ENCODE measurements at places on chromosomes 5 and 9.

DNA sequence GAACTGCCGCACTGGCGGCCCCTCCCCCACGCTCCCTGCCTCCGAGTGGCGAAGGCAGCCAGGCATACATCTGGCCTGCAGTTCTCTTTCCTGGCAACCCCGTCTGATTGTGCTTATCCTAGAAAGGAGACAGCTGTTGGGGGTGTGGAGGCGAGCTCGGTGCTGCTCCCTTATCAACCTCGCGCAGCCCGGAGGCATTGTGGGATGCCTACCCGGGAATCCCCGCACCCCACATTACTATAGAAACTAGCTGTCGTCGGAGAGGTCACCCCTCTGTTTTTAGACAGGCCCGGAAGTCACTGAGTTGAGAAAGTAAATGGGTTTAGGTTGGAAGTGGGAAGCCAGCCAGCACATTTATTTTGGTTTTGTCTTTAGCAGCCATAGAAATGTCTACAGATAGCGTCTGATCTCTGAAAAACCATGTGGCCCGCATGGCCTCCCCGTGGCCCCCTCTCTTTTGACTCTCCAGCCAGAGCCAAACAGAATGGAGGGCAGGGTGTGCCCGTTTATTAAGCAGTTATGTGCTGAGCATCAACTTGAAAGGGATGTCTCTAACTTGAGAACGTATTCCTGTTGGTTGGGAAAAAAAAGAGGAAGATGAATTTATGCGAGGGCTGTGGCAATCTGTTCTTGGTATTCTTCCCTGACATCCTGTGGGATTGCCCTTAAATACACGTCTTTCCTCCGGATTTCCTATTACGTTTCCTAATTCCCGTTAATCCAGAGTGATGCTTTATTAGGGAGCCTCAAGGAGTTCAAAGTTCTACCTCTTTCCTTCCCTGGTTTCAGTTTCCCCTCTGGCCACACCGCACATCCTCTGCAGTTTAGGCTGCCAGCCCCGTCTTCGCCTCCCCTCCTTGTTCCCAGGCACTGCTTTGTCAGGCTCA lies 3.9 kb downstream of the STC2 start:
- no peak for DNase-seq

DNA sequence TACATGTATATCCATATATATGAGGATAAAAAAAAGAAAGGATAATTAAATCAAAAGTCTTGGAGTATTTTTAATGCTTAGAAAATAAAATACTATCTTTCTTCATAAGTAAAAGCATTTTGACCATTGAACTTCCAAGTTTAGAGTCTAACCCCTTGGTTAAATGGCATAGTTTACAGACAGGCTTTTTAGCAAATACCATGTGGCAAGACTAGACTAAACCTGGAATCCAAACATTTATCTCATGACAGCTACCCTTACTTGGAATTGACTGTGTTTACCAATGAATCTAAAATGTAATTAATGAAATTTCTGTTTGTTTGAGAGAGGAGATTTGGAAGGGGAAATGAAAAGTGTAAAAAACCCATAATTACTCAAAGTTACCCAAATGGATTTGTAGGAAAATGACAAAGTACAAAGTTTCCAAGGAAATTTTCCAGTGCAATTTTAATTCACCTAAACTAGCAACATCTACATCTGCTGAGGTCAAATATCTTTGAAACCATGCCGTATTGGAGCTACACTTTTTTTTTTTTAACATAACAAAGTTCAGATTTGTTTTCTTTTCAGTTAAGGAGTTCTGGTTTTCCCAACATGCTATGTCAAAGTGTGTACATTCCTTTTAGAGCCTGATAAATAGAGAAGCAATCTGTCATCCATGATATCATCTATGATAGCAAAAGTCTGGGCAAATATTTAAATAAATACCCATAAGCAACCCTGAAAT lies 272.1 kb upstream of the DAB2 start:
- no peak for DNase-seq

DNA sequence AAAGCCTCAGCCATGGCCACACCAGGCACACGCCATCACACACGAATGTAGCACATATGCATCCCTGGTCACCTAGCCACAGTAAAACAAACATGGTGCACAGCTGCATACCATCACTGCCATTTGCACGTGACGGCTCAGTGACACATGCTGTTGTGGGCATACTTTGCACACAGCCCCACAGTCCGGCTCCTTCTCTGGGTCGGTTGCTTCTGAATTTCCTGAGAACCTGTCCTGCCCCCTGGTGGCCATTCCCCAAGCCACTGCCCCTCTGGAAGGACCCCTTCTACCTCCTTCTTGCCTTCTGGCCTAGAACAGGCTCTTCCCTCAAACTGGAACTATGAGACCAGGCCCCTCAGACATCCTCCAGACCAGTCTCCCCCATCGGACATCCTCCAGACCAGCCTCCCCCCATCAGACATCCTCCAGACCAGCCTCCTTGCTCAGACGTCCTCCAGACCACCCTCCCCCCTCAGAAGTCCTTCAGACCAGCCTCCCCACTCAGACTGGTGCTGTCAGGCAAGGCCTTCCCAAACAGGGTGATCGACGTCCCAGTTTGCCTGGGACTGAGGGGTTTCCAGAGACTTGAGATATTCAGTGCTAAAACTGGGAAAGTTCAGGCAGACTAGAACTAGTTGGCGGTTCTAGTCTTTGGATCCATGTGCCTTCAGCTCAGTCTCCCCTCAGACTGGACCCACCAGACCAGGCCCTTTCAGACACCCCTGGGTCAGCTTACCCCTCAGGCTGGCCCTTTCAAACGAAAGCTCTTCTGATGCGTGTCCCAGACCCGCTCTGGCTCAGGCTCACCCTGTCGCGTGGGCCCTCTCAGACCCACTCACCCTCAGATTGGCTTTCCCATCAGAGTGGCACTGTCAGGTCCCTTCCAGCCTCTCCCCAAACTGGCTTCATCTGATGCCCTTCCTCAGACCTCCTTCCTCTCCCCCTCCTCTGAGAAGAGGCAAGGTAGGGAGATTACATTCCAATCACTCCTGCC lies 24.3 kb upstream of the ENHO start:
- no peak for DNase-seq

DNA sequence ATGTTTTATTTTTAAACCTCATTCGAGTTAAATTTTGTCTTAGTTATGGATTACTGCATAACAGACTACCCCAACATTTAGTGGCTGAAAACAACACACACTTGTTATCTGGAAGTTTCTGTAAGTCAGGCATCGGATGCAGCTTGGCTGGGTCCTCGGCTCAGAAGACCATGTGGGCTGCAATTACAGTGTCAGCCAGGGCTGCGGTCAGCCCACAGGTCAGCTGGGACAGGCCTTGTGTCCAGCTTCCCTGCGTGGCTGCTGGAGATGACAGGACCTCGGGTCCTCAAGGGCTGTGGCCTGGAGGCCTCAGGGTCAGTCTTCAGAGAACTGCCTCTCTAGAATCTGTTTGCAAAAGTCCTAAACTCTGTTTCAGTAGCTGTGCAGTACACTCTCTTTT lies 219.0 kb upstream of the IRX1 start:
- DNase-seq: no peak

- no peak for DNase-seq
Measured at GRCh38 chr5:151016700-151017099, 3.7 kb upstream of the GPX3 start.

Data from cerebellar nuclear complex (tissue), 1 donor.